ENCODE measurements at places on chromosomes 11 and 22.
A peak's percentile ranks its signal among the peaks of the same experiment; 100 is the strongest.

- DNase-seq: no peak
Measured at GRCh38 chr11:71505781-71506180, 21.3 kb upstream of the KRTAP5-7 start.

- DNase-seq: peak; percentile 41
Measured at GRCh38 chr22:36286096-36286957, 33.4 kb downstream of the APOL1 start.

DNA sequence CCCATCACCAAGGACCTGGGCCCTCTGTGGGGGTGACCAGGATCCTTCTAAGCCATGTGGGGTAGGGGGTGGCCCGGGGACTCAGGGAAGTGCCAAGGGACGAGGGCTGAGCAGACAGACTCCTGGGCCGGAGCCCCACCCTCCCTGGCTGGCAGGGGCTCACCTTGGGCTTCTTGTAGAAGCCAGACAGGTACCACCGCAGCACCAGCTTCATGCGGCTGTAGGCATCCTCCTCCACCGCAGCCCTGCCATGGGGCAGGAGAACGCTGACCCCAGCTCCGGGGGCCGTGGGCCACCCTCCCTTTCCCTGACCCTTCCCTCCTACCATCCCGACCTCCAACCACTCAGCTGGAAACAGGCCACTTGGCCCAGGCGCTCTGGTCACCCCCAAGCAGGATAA lies 45.9 kb upstream of the CARS1 start:
- no peak for DNase-seq

- no peak for DNase-seq
Measured at GRCh38 chr11:61851113-61851899, 23.2 kb downstream of the FADS2 start.

GRCh38 chr22:27107386-27107785 lies 450.0 kb downstream of the MIAT start:
- no peak for DNase-seq

All from CD4-positive, alpha-beta T cell treated with Interleukin-4 for 4 hours (primary cell).